ENCODE measurements at places on chromosomes 13 and 19.

- DNase-seq, result no peak
Measured at GRCh38 chr13:19067767-19068166, 113.9 kb downstream of the TUBA3C start.

DNA sequence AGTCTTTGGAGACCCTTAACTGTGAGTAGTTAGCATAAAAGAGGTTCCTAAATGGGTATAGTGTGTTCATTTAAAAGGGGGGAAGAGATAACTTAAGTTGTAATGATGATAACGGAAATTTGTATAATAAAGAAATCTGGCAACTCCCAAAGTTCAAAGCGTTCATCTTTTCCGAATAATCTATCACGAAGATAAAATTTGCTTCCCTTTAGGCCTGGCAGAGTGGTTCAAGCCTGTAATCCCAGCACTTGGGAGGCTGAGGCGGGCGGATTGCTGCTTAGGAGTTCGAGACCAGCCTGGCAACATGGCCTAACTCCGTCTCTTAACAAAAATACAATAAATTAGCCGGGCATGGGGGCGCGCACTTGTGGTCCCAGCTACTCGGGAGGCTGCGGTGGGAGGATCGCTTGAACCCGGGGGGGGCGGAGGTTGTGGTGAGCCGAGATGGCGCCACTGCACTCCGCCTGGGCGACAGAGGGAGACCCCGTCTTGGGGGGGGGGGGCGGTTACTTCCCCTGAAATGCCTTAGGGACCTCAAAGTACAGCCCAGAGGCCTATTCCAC lies 934 bp downstream of the N4BP2L2 start:
- no peak for DNase-seq

- no peak for DNase-seq
Measured at GRCh38 chr13:60335531-60335930, 61.5 kb upstream of the TDRD3 start.

GRCh38 chr13:41678249-41678648 lies 220.9 kb downstream of the RGCC start:
- no peak for DNase-seq

DNA sequence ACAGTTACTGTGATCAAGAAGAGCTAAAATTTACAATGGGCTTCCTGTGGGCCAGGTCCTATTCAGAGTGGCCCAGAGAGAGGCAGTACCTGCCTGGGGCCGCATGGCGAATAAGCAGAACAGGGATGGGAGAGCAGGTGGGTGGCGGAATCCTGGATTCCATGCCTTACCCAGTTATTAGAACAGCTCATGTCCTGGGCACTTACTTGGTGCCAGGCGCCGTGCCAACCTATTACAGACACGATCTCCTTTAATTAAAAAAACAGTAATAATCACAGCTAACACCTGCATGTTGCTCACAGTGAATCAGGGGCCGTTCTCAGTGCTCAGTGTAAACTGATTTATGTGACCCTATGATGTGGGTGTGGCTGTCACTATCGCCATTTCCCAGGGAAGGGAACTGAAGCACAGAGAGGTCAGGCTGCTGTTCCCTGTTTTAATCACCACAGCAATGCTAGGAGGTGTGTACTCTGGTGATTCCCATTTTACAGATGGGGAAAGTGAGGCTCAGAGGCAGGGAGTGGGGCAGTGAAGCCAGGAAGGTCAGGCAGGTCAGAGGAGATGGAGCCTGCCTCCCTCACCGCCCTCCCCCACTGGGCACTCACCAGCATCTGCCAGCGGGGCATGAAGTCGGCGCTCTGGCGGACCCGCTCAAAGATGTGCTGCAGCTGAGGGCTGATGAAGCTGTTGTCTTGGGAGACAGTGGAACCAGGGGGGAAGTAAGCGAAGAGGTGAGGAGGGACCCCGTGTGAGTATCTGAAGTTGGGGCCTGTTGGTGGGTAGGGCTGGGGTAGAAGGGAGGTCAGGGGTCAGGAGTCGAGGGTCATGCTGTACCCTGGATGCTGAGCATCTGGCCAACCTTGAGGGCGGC lies 12.0 kb downstream of the COQ8B start:
- DNase-seq, result no peak

- DNase-seq, result no peak
Measured at GRCh38 chr19:23314505-23315251, 64.5 kb upstream of the ZNF724 start.

DNA sequence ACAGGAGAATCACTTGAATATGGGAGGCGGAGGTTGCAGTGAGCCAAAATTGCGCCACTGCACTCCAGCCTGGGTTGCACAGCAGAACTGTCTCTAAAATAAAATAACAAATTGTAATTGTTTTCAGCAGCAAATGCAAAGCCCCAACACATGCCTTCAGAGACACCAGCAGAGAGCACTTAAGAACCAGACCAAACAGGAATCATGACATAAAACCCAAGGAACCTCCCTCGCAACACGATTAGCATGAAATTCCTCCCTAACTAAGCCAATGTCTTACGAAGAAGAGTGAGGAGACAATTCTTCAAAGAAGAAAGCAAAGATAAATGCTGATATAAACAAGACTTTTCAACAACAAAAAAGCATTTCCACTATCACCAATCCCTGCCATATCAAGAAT lies 40.1 kb downstream of the PSPC1 start:
- DNase-seq, result no peak

GRCh38 chr13:47999973-48000372 lies 1.1 kb downstream of the SUCLA2 start:
- DNase-seq, result no peak

GRCh38 chr13:92823059-92823458 lies 403.5 kb upstream of the GPC6 start:
- no peak for DNase-seq

- DNase-seq, result no peak
Measured at GRCh38 chr19:5396096-5396939, 55.7 kb upstream of the PTPRS start.

DNA sequence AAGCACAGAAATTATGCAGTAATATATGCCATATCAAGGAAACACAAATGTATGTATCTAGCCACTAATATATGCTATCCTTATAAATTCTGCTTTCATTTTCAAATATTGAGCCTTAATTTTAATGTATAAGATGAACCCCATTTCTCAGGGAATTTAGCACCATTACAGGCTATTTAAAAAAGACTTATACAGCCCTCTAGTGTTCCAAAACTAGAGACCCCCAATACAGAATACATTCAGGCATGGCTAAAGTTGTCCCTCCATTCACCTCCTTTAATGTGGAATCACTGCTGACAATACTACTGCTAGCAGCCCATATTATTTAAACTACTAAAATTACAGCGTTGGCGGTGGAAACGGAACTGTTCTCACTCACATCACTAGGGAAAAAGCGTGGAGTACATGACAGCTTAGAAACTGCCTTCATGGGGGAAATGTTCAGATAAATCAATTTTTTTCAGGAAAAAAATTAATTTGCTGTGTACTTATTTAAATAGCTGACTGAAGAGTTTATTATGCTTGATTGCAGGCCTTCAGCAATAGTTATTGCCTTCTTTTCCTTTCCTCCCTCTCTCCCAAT lies 541.0 kb downstream of the PCDH9 start:
- DNase-seq, result no peak

DNA sequence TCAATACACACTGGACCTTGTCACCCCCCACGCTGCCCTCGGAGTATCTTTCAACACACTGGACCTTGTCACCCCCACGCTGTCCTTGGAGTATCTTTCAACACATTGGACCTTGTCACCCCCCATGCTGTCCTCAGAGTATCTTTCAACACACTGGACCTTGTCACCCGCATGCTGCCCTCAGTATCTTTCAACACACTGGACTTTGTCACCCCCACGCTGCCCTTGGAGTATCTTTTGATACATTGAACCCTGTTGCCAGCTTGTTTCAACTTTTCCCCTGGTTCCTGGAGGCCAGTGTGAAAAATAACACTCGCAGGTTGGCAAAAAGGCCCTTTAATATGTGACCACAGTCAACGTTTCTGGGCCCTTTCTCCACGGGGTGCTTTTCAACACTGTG lies 247.8 kb downstream of the TEX29 start:
- DNase-seq, result no peak

DNA sequence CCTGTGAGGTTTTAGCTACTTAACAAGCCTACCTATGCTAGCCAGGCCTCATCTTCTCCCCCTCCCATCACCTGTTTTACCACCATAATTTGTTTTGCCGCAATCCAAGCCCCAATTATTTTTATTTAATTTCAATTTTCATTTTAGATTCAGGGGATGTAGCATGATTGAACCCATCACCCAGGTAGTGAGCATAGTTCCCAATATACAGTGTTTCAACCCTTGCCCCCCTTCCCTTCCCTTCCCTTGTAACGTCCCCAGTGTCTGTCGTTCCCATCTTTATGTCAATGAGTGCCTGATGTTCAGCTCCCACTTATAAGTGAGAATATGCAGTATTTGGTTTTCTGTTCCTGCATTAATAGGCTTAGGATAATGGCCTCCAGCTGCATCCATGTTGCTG lies 885.0 kb downstream of the UQCRFS1 start:
- DNase-seq, result no peak

GRCh38 chr19:13861392-13861713 lies 15.6 kb upstream of the NANOS3 start:
- no peak for DNase-seq

- no peak for DNase-seq
Measured at GRCh38 chr13:40255551-40255950, 410.9 kb downstream of the FOXO1 start.

- no peak for DNase-seq
Measured at GRCh38 chr13:76764429-76764828, 121.8 kb downstream of the KCTD12 start.

DNA sequence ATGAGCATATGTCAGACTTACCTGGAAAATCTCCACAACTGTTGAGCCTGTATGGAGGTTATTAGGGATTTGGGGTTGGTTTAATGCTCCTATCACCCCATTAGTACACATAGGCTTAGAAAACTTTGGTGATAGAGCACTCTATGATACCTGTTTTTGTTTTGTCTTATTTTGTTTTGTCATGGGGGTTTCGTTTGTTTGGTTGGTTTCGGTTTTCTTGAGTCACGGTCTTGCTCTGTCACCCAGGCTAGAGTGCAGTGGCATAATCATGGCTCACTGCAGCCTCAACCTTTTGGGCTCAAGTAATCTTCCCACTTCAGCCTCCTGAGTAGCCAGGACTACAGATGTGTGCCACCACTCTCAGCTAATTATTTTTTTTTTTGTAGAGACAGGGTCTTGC lies 70.0 kb downstream of the MZT1 start:
- DNase-seq, result no peak

DNA sequence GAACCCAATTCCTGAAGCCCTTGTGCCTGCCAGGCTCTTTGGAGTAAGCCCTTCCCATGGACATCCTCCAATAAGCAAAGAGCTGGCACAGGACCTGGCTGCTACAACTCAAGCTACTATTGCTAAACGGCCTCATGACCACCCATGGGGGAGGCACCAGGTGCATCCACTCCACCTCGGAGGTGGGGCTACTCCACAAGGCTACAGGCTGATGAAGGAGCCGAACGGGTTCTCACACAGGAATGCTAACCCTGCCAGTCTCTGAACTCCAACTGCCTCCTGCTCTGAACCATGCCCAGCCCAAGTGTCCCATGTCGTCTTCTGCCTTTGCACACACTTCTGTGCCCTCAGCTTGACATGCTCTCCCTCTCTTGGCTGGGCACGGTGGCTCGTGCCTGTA lies 10.0 kb downstream of the SYMPK start:
- DNase-seq, result no peak

DNA sequence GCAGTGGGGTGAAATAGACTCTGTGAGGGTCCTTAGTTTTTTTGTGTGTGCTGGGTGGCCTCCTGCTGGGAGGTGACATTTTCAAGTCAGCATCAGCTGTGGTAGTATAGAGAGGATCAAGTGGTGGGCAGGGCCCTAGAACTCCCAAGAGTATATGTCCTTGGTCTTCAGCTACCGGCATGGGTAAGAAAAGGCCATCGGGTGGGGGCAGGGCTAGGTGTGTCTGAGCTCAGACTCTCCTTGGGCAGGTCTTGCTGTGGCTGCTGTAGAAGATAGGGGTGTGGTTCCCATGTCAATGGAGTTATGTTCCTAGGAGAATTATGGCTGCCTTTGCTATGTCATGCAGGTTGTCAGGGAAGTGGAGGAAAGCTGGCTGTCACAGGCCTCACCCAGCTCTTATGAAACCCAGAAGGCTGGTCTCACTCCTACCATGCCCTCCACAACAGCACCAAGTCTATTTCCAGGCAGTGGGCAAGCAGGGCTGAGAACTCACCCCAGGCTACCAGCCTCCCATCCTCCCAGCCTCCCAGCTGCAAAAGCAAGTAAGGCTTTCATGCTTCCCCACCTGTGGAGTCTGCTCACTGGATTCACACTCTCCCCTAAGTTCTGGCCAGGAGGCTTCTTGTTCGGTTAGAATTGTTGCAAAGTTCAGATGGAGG lies 130.6 kb upstream of the SOX1 start:
- DNase-seq, result no peak

GRCh38 chr13:113159701-113160100 lies 1.3 kb downstream of the PROZ start:
- DNase-seq, result no peak

DNA sequence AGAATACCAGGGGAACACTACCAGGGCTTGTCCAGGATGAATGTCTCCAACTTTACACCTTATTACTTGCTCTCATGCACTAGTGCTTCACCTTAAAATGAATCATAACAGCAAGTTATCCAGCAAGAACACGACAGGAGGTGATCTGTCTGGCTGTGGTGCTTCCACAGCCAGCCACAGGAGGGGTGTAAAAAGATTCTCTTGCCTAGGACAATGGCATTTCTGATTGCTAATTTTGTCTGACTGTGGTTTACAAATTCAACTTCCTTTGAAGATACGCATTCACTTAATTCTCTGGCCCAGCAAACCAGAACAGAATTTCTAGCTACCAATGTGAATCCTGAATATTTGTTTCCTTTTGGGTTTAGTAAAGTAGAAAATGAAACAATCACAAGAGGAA lies 23.1 kb upstream of the COG3 start:
- DNase-seq, result no peak

DNA sequence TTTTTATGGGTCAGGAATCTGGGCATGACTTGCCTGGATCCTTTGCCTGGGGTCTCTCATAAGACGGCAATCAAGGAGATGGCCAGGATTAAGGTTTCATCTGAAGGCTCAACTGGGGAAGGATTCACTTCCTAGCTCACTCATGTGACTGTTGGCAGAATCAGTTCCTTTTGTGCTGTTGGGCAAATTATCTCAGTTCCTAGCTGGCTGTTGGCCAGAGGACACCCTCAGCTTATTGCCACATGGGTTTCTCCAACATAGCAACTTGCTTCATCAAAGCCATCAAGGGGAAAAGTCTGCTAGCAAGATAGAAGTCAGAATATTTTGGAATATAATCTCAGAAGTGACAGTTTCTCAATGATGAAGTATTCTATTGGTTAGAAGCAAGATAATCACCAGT lies 12.2 kb upstream of the EVI5L start:
- no peak for DNase-seq

GRCh38 chr19:15525291-15525690 lies 17.0 kb downstream of the CYP4F22 start:
- no peak for DNase-seq

GRCh38 chr13:33312150-33312860 lies 26.8 kb upstream of the STARD13 start:
- DNase-seq, result no peak

- DNase-seq, result no peak
Measured at GRCh38 chr13:63853816-63854215, 2438.2 kb upstream of the PCDH20 start.

Measured in left renal pelvis (tissue), 4 donors.